ENCODE measurements at places on chromosomes 5 and 9.
A peak's percentile ranks its signal among the peaks of the same experiment; 100 is the strongest.

DNA sequence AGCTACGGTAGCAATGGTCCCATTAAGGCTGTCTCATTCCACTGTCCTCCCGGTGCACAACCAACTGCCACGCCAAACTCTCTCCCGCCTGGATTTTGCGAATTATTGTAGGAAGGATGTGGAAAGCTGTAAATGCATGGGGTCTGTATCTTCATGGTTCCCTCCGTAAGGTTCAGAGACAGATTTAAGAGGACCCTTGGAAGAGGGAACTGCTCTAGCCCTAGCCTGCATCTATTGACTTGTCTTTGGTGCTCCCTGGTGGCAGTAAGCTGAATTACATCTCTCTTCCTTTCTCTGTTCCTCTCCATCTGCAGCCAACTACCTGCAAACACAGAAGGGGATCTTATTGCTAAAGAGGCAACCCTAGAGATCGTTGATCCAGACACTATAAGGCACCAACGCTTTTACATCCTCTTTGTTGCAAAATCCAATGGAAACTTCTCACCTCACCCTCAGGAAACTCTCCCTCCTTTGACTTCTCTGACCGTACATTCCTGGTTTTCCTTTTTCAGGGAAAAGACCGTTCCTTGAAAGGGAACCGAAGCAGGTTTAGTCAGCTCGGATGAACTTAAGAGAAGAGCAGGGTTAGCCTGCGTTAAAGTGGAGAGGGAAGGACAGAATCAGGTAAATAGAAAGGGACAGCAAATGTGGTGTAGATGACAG, 11.9 kb downstream of the CAPSL start:
- ATAC-seq: peak; percentile 49

DNA sequence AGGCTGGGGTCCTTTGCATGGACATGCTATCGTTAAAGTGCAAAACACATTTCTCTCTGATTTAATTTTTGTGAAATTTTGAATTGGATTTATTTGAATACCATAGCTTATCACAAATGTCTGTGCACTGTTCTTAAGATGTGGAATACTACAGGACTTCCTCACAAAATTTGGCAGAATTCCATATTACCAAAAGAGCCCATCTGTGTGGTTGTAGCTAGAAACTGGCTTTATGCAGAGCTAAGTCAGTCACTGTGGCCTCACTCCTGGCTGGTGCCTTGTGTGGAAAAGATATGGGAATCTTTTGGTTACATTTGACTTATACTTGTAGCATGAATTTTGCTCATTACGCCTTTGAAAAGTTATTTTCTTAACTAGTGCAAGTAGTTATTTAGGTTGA, 35.5 kb downstream of the ACO1 start:
- no peak for ATAC-seq

DNA sequence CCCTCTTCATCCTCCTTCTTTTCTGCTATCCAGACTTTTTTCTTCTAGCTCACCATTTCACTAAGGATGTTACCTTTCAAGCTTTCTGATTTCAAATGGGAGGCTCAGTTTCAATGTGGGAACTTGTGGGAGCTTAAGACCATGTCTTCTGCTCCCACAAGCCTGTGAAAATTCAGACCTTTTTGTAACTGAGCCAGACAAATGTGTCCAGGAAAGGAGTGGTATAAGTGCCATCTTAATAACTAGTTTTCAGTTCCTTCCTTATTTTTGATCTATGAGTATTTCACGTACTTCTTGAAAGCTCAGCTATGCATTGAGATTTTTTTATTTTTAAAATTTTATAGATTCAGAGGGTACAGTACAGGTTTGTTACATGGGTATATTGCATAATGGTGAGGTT, 4.6 kb upstream of the ERCC6L2 start:
- no peak for ATAC-seq

DNA sequence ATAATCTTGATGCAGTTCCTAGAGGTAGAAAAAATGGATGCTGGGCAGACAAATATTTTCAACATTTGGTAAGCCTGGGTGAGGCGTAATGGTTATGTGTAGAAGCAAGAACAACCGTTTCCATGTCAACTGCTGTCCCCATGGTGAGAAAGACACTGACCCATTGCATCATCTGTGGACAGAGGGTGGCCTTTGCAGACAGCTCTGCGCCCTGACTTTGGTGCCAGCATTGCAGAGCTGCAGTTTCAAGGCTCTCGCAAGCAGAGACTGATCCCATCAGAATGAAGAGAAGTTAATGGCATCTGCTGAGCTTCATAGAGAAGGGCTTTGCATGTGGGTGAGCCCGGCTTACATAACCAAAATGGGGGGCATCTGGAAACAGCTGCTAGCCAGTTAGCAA, 179.0 kb upstream of the ADRA1B start:
- ATAC-seq: no peak

DNA sequence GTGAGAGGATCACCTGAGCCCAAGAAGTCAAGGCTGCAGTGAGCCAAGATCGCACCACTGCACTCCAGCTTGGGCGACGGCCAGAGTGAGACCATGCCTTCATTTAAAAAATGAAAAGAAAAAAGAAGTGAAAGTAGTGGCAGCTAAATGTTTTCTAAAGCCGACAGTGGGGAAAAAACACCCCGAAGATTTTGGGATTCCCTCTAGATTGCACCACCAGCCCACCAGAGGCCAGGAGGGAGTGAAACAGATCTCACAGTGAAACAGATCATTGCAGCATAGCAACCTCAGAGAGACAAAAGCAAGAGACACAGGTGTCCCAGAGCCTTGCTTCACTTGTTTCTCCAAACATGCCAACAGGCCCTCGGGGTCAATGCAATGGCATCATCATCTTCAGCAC, 156.8 kb downstream of the PAX5 start:
- ATAC-seq: peak; percentile 58

DNA sequence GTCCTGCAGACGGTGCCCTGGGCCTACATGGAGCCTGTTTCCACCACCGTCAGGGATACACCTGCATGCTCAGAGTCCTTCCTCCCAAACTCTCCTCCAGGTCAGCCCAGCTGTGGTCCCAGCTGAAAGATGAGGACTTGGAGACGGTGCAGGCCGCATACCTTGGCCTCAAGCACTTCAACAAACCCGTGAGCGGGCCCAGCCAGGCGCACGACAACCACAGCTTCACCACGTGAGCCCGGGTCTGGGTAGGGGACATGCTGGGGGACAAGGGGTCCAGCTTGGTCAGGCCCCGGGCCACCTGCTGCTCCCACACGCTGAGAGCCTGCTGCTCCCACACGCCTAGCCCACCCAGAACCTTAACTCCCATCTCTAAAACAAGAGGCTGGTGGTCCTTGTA, 16.6 kb upstream of the CARD19 start:
- no peak for ATAC-seq

- ATAC-seq: no peak
Measured at GRCh38 chr5:62259699-62260250, 46.2 kb upstream of the KIF2A start.

- ATAC-seq: no peak
Measured at GRCh38 chr9:78235256-78235761, 566 bp upstream of the CEP78 start.

GRCh38 chr9:731474-731873, 110.0 kb upstream of the DMRT1 start:
- no peak for ATAC-seq

DNA sequence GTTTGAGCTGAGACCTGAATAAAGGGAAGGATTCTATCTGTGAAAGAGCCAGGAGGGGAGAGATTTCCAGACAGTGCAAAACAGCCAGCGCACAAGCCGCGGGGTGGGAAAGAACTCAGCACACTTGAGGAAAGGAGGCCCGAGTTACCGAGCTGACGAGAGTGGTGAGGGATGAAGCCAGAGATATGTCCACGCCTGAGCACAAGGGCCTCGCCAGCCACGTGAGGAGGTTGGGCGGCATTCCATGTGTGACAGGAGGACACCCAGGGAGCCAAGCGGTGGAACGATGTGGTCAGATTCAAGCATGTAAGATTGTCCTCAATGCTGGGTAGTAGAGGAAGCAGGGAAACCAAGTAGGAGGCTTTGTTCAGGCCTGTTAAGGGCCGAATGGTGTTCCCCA, 17.0 kb upstream of the SFXN1 start:
- no peak for ATAC-seq

Data from stimulated activated memory B cell treated with anti-CD40 and anti-IgM and Interleukin-4, amounts not matched to agents 10 μg/mL and 1 μg/mL and 100 μg/mL, for 72 hours (primary cell).